Activated gamma-delta T cell (primary cell): ENCODE measurements at places on chromosomes 2 and 18.

DNA sequence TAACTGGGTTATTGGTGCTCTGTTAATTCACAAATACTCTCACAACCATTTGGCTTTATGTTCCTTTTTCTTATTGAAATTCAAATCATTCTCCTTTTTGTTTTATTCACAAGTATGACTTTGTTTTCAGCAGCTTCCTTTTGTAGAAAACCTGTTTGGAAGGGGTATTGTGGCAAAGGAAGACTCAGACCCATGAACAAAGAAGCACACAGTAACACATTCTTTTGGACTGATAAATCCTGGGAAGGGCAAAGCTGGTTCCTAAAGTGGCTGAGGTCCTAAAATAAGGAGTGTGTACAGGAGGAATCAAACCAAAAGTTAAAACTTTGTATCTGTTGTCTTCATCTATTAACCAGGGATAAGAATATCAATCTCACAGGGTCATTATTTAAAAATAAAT lies 374.7 kb upstream of the FIGN start:
- DNase-seq, result no peak

DNA sequence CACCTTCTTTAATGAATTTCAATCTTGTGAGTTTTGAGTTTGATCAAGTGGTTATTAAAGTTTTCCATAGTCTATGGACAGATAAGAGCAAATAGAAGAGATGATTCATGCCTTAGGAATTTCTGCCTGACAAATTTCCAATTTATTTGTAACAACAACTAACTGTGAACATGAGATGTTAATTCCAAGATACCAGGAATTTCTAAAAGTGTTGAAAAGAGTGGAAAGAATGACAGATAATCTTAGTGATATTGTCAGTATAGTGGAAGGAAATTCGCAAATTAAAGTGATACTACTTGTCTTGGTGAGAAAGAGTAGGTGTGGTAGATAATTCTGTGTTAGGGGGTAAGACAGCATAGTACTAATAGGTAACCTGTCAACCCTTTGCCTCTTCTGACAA lies 82.4 kb downstream of the AGPS start:
- no peak for DNase-seq

GRCh38 chr2:205176546-205176945 lies 505.8 kb upstream of the NRP2 start:
- no peak for DNase-seq

DNA sequence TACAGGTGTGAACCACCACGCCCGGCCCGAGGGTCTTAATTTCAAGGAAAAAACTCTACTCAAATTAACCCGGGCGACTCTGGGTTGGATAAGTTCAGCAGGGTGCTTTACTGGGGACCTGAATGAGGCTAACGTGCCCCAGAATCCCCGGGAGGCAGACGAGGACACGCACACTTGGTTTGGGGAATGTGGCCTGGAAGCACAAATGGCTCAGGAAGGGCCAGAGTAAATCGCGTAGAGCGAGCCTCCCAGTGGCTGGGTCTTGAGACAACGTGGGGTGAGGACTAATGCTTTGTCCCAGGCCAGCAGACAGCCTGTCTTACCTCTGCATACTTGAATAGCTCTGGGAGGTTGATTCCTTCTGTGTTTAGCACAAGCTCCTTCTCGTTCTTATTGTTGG lies 75.8 kb downstream of the POLR1A start:
- DNase-seq, result no peak

DNA sequence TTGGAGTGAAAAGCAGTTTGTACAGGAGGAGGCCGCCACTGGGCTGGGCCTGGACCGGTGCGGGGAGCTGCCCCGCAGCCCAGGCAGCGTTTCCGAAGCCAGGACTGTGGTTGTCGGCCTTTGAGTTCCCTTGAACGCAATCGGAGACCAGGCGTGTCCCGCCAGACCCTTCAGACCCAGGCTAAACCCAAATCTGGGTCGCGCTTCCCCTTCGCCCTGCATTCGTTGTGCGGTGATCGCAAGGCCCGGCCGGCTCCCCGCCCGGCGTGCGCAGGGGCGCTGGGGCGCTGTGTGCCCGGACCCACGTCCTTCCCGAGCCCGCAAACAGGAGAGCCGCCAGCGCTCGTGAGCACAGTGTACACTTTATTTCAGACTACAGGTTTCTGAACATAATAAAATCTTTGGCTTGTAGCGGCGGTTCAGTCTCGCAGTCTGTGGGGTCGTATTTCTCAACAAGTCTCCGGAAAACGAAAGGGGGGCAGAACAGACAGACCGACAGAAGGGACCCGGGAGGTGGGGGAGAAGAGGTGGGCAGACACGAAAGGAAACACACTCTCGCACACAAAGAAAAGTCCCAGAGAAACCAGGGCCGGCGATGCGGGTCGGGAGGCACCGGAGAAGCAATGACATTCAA lies 5.5 kb downstream of the EN1 start:
- DNase-seq, result no peak

DNA sequence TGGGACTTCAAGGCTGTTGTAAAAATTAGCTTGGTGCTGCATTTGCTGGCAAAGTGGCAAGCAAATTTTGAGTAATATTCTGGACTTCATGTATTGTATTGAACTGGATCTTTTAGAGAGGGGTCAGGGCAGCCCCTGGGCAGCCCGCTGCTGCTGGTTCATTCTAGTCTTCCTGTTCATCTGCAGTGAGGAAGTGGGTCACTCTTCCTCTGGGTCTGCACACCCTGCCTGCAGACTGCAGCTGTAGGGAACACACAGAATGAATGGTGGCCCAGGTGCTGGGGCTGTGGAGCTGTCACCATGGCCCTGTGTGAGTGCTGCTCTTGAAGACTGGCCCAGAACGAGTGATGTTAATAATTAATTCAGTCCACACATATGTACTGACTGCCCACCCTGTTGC lies 9.4 kb downstream of the SH3RF3 start:
- no peak for DNase-seq

GRCh38 chr2:55012672-55013484 lies 37.4 kb downstream of the RTN4 start:
- DNase-seq, result no peak

- DNase-seq, result no peak
Measured at GRCh38 chr2:119290859-119291587, 67.4 kb downstream of the STEAP3 start.

DNA sequence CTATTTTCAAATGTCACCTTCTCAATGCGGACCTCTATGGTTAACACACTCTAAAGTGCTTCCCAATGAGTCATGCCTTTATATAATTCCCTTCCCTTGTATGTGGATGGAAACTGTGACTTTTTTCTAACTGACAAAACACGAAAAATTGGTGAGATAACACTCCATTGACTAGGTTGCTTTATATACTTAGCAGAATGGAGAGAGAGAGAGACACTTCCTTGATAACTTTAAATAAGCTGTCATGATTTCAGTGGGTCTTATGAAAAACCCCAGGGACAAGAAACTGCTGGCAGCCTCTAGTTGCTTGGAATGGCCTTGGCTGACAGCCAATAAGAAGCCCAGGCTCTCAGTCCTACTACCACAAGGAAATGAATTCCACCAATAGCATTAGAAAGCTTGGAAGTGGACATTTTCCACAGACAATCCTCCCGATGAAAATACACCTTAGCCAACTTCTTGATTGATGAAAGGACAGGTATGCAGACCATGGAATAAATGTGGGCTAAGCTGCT lies 322.2 kb downstream of the ZNF804A start:
- DNase-seq, result no peak

DNA sequence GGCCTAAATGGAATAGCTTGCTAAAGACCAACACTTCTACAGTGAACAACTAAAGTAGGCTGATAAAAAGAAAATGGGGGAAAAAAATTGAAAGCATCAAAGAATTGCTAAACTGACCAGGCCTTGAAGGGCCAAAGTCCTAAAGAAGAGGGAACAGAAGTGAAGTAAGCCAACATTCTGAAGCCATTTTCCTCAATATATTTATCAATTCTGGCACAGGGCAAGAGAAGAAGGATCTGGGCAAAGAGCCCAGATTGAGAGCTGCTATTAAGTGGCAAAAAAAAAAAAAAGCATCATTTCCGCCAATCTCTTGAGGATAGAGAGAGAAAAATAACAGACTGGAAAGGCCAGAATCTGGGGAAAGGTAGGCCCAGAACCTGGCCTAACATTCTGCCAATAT lies 25.7 kb downstream of the FANCL start:
- DNase-seq, result no peak

- no peak for DNase-seq
Measured at GRCh38 chr2:154256136-154256535, 384.4 kb downstream of the GALNT13 start.

DNA sequence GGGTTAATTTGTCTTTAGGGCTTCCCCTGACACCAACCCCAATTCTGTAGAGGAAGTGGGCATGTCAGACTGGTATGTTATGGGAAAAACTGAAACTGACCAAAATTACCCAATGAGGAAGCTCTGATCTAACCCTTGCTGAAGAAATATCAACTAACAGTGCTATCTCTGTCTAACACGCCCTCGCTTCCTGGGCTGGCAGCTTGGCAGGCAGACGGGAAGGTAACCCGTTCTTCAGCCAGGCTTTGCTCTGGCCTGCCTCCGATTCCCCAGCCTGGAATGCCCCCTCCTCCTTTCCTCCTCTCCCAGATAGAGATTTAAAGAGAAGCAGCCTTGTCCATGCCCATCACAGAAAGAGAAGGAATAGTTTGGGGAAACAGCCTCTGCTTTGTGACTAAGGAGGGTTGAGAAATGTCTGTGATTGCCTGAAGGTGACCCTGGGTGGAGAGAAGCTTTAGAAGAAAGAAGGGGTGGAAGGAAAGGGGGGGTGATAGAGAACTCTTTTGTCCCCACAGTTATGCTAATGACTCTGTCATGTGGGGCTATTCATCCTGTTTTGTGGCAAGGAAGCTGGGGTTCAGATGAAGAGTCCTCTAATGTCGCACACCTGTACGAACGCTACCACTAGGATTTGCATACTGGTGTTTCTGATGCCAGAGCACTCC lies 15.4 kb downstream of the HK2 start:
- DNase-seq, result no peak

GRCh38 chr2:84457686-84458085 lies 1.4 kb downstream of the SUCLG1 start:
- no peak for DNase-seq

- no peak for DNase-seq
Measured at GRCh38 chr2:26245810-26246209, 1.1 kb downstream of the HADHB start.

DNA sequence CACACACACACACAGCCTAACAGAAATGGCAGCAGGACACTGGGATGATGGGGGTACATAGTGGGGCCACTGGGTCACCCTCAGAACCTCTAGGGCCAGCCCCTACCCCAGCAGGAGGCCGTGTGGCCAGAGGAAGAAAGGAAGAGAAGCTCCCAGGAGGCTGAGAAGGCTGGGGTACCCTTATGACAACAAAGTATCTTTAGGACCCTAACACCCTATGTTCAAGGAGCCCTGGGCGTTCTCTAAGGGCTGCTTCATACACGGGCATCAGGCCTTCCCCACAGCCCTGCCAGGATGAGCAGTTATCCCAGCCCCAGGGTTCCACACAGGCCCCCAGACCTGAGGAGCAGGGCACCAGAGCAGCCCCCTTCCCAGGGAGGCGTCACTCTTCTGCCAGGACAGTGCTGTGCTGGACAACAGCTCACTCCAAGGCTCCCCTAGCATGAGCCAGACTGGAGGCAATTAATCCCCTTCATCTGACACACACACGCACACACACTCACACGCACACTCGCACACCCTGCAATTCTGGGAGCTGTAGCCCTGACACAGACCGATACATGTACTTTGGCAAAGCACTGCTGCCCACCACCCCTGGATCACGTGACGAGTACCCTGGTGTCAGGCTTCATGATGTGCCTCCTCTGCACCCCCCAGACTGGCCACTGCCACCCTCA lies 163.6 kb downstream of the TNS1 start:
- no peak for DNase-seq

GRCh38 chr2:24539258-24539657 lies 48.2 kb downstream of the NCOA1 start:
- no peak for DNase-seq

DNA sequence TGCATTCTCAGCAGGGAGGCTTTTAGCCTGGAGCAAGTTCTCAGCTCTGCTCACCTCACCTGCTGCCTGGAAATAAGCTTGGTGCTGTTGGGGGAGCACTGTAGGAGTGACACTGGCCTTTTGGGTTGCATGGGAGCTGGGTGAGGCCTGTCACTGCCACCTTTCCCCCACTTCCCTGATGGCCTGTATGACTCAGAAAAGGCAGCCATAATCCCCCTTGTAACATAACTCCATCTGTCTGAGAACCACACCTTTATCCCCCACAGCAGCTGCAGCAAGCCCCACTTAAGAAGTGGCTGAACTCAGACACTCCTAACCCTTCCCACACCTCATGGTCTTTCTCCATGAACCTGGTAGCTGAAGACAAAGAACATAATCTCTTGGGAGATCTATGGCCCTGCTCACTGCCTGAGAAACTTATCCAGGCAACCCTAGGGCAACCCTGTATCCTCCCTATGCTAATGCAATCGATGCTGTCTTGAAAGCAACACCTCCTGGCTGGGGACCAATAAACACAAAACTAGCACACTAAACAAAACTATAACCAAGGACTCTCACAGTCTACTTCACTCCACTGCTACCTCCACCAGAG lies 258.9 kb upstream of the OSR1 start:
- DNase-seq, result no peak

- no peak for DNase-seq
Measured at GRCh38 chr2:30293303-30293921, 62.1 kb downstream of the LBH start.

GRCh38 chr2:19195661-19196060 lies 162.8 kb downstream of the OSR1 start:
- DNase-seq, result no peak

DNA sequence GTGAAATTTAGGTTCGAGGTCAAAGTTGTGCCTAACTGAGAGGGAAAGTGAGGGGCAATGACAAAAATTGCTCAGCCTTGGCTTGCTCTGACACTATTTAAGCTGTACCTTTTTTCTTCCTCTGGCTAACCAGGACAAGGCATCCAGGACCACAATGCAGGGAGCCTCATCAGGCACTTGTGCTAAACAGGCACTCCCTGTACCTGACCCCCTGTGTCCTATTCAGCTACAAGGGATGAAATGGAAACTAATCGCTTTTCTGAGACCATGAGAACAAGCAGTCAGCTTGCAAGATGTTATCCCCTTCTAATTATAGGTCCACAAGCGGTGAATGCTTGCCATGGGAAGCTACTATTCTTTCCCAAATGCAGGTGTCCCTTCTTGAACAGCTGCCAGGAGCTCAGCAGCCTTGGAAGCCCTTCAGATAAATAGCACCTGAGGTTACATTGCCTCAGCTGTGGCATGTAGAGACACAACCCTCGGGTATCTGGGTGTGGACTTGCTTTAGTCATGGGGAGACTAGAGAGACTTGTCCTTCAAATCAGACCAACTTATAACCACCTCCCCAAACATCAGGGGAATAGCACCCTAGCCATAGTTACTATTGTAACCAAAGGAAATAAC lies 19.1 kb upstream of the ITGA6 start:
- no peak for DNase-seq

GRCh38 chr2:166472332-166472731 lies 21.7 kb downstream of the SCN7A start:
- DNase-seq, result no peak

- DNase-seq, result no peak
Measured at GRCh38 chr2:122007577-122007976, 252.1 kb downstream of the TSN start.

DNA sequence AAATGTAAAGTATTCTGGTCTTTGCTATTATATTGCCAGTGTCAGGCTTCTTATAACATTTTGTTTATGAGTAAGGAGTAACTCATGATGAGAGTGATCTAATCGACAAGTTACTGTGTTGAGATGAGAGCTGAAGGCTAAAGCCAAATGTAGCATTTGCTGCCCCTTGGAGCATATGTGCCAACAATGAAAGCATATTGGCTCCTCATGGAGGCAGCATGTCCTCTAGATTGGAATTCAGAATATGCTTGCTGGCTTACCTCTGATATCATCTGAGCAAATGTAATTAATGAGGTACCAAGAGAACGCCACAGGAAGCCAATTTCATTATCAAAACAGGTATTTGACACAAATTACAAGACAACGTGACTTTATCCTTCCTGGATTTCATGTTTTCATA lies 781.1 kb upstream of the FSHR start:
- DNase-seq, result no peak
